Articular chondrocyte of knee joint (primary cell): ENCODE measurements at places on chromosomes 4 and X. TPM values are rescaled to one million over a fixed set of nuclear protein-coding genes. Genes with fewer than 3 reads are reported as not detected.

The NAP1L5 gene
- 4.4 and 7.8 TPM in 2 replicates for total RNA-seq

The ADRA2C gene
- total RNA-seq = 0.65 and 1.0 TPM in 2 replicates

The SLC26A1 gene
- total RNA-seq = 0.26 and 0.43 TPM in 2 replicates

The TLR7 gene
- not detected in 2 replicates for total RNA-seq

The EDA gene
- 0.22 and 0.26 TPM in 2 replicates for total RNA-seq

The SSX4B gene
- not detected in 2 replicates for total RNA-seq

The CFAP47 gene
- total RNA-seq = under 0.01 TPM in 1 of 2 replicates, not detected in the other

The ESX1 gene
- total RNA-seq = not detected in 2 replicates

The SPANXA2 gene
- 0.22 TPM in 1 of 2 replicates, not detected in the other for total RNA-seq

The LAMTOR3 gene
- total RNA-seq = 55.3 and 68.9 TPM in 2 replicates

The FAM133A gene
- 1.0 and 1.2 TPM in 2 replicates for total RNA-seq

The PRRG1 gene
- total RNA-seq = 20.5 and 21.4 TPM in 2 replicates

The FAM13A gene
- 32.4 and 38.0 TPM in 2 replicates for total RNA-seq

The DHRSX gene
- 14.9 and 28.6 TPM in 2 replicates for total RNA-seq
